Kasumi-1 (cell line): ENCODE measurements at places on chromosomes 5 and 9.

DNA sequence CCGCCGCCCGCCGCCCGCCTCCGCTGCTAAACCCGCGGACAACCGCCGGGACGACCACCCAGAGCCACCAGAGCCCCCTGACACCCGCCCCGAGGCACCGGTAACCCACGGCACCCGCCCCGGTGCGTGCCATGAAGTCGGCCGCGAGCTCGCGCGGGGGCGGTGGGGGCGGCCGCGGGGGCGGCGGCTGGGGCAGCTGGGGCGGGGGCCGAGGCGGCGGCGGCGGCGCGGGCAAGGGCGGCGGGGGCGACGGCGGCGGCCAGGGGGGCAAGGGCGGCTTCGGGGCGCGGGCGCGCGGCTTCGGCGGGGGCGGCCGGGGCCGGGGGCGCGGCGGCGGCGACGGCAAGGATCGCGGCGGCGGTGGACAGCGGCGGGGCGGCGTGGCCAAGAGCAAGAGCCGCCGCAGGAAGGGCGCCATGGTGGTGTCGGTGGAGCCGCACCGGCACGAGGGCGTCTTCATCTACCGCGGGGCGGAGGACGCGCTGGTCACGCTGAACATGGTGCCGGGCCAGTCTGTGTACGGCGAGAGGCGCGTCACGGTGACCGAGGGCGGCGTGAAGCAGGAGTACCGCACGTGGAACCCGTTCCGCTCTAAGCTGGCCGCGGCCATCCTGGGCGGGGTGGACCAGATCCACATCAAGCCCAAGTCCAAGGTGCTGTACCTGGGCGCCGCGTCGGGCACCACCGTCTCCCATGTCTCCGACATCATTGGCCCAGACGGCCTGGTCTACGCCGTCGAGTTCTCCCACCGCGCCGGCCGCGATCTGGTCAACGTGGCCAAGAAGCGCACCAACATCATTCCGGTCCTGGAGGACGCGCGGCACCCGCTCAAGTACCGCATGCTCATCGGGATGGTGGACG lies 499 bp downstream of the FBLL1 start:
- no peak for DNase-seq

- DNase-seq = no peak
These were observed 720 bp downstream of the NUDT12 start for GRCh38 chr5:103561685-103562452.

GRCh38 chr9:121945281-121945680 lies 147.8 kb downstream of the TTLL11 start:
- no peak for DNase-seq

GRCh38 chr5:123787635-123788034 lies 275.7 kb downstream of the CSNK1G3 start:
- DNase-seq = no peak

DNA sequence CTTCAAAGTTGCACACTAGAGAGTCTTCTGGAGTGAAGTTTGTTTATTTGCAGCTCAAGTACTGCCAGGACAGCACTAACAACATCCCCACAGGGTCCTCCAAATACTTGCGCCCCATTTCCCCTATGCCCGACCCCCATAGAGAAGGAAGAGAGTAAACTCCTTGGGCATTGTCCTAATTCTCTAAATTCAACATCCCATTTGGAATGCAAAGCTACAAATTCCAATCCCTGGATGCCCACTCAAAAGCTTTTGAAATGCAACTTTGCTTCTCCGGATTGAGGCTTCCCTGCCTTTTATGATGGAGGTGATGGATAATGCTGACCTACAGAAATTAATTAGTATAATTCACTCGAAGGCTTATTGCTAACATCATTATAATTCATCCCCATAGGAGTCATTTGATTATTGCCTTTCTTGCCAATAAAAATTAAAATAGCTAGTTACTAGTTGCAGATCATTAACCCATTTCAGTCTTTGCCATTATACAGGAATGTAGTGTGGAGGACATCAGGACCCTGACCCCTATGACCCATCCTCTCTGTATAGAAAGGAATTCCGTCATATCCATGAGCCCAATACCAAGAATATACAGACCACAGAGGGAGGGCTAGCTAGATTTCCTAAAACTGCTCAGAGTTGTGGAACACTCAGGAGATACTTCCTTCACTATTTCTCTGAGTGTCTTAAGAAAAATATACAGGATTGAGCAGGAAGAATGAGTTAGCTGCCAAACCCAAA lies 277.6 kb downstream of the ZNF608 start:
- no peak for DNase-seq

GRCh38 chr5:116046823-116047222 lies 14.6 kb downstream of the ARL14EPL start:
- no peak for DNase-seq
